NCI-H187 treated with DMSO at 0.1 percent for 48 hours (cell line): ENCODE measurements at places on chromosomes 5 and 9.

GRCh38 chr9:11323457-11323856 is 710.7 kb upstream of the PTPRD start:
- no peak for DNase-seq

GRCh38 chr9:115226152-115226551 is 108.2 kb upstream of the TNC start:
- no peak for DNase-seq

DNA sequence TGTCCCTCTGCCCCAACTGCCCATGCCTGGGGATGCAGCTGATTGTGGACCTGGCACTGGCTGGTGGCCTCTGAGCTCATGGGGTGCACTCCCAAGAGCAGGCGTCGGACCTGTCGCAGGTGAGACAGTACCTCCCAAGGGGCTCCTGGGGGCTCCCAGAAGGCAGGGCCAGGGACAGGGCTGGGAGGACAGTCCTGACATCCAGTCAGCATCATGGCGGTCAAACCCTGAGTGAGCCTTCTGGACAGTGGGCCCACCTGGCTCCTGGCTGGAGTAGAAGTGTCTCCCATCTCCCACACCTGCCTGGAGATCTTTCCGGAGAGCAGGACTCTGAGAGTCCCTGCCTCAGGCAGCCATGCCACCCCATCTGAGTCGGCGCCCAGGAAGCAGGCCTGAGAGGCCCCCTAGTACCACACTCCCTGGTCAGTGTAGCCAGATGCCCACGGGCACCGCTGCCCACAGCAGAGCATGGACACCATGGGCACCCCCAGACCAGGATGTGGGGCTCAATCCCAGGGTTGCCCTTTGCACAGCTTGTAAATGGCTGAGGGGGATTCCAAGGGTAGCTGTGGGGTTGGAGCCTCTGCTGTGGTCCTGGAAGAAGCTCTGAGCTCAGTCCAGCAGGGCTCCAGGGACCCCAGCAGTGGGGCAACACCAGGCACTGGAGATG is 6.6 kb downstream of the LCN9 start:
- no peak for DNase-seq

- no peak for DNase-seq
These were observed 64.7 kb downstream of the ANKRD33B start for GRCh38 chr5:10628601-10629000.

DNA sequence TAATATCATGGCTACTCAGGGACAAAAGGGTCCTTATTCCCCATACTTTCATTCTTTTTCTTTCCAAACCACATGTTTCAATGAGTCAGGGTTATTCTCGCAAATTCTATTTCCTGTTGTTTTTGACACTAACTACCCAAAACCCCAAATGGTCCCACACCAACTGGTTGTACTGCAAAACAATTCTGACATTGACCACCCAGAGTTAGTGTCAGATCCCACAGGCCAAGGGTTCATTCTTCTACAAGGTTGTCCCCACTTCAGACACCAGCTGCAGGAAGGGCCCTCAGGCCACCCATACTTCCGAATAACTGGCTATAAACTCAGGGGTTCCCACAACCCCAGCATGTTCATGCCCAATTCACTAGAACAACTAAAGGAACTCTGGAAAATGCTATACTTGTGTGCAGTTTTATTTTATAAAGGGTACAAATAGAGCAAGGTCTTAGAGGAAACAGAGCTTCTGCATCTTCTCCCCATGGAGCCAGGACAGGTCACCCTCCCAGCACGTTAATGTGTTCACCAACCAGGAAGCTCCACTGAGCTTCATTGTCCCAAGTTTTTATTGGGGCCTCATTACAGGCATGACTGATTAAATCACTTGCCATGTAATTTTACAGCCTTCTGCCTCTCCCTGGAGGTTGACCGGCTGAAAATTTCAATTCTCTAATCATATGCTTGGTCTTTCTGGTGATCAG is 334.8 kb downstream of the DRD1 start:
- DNase-seq: no peak

GRCh38 chr9:109843641-109844040 is 63.6 kb downstream of the PALM2AKAP2 start:
- DNase-seq: no peak

- DNase-seq: no peak
These were observed 512.6 kb downstream of the RAB3C start for GRCh38 chr5:59095480-59095879.

DNA sequence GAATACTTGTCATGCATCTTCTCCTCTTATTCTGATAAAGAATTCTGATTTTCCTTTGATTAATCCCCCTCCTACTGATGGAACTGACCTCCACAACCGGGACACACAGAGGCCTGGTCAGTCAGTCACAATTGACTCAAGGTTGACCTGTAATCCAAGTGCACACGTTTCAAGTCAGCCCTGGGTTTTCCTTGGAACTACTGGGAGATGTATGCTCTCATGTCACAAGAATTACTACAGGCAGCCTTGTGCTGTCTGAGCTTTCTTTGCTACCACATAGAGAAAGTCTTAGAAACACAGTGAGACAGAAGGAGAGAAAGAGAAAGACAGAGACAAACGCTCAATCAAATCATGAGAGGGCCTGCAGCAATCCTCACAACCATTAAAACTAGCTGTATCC is 345.8 kb downstream of the PDE4D start:
- no peak for DNase-seq

DNA sequence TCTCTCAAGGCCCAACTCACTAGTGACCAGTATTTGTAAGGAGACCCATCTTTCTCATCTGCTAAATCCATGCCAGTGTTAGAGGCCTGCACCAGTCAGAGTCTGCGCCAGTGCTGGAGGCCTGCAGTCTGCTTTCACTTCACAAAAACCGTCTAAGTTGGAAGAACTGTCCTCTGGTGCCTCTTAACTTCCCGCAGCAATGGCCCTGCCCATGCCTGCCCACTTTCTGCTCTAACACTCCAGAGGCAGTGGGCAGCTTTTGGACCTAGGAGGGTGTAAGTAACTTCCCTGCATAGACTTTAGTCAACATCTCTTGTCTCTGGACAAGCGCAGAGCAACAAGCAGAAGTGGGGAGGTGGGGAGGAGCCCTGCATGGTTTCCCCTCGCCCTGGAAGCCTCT is 152.9 kb downstream of the AUH start:
- no peak for DNase-seq

DNA sequence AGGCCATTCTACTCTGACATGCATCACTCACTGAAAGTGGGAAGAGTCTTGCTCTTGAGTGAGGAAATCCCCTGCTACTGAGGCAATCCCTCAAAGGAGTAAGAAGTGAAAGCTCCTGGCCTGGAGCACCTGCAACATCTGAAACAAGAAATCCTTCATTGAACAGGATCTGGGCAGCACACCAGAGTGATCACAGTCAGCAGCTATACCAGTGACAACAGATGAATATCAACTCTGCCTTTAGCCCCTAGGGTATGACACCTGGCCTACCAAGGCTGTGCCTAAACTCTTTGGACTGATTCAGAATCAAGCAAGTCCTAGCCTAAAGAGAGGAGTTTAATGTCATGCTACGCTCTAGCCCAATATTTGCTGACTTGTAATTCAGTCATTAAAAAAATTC is 156.2 kb upstream of the CCDC152 start:
- no peak for DNase-seq

GRCh38 chr5:71456362-71456743 is 902 bp downstream of the BDP1 start:
- no peak for DNase-seq
